ENCODE measurements at places on chromosomes 5 and 9.
A peak's percentile ranks its signal among the peaks of the same experiment; 100 is the strongest.

DNA sequence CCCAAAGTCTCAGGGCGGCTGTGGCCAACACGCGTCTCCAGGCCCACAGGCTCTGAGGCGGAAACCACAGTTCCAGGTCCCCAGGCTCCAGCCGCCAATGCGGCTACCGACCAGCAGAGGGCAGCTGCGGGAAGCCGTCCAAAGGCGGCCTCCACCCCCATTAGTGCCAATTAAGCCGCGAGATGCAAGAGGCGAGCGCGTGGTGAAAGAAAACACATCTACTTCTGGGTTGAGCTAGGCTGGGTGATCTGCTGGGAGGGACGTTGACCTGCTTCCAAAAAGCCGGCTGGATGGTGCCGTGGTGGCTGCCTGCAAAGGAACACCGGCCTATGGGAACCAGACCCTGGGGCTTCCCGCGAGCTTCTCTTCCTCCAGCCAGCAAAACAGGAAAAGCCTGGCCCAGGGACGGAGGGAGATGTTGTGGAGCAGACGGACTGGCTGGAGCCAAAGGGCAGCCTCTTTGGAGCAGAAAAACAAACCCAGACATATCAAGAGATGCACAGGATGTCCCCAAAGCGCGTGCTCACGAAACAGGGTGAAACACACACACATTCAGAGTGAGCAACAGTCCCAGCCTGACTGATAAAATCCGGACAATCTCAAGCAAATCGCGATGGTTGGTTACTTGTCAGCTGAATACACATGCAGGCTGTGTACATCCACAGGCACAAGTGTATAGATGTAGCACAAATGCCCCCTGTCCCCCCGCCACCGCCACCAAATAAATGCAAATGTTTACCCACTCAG, 187.1 kb upstream of the BRINP1 start:
- peak; percentile 10 for DNase-seq

- no peak for DNase-seq
Measured at GRCh38 chr9:134628354-134628736, 13.3 kb upstream of the COL5A1 start.

DNA sequence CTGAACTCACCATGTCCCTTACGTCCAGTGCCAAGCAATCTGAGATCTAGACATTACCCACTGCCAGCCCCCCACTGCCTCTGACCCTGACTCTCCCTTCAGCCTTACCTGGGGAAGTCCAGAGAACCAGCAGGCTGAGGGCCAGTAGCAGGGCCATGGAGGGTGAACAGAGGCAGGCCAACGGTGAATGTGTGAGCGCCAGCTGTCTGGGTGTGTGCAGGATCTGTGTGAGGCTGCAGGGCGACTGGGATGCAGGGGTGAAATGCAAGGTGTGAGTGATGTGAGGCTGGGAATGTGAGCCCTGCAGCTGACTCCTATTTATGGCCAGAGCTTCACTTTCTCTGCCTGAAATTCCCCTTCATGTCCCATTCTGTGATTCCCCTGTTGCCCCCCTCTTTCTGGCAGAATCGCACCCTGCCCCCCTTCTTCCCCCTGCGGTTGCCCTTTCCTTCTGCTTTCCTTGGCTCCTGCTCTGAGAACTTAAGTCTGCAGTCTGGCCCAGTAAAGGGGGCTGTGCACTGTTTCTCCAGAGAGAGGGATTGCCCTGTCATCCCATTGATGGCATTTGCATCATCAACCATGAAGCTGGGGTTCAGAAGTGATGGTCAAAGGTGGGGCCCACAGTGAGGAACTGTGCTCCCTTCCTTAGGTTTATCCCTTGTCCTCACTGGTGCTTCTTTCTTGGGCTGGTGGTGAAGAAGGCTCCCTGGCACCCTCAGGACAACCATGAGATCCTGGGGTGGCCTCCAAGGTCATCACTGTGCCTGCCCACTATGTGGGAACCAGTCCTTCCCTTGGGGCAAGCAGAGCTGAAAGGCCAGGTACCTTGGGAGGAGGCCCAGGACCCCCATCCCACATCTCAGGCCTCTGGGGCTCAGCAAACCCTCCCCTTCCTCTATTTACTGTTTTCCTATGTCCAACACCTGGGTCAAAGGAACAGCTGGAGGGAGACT, at the start of gene CCL19:
Gene CCL19, minus strand, starts transcription at position 294 of the 953 bp plus-strand sequence. Its CDS starts 137 bp downstream, at position 157.
- DNase-seq: no peak

GRCh38 chr5:37658440-37658839, 181.4 kb downstream of the GDNF start:
- no peak for DNase-seq

- no peak for DNase-seq
Measured at GRCh38 chr5:154485850-154486426, 7.9 kb upstream of the HAND1 start.

- DNase-seq: no peak
Measured at GRCh38 chr9:82781921-82782392, 281.0 kb downstream of the RASEF start.

GRCh38 chr5:6676702-6677101, 36.5 kb upstream of the TENT4A start:
- no peak for DNase-seq

GRCh38 chr9:127213859-127214258, 50.7 kb upstream of the GARNL3 start:
- no peak for DNase-seq

GRCh38 chr9:109604781-109605180, 106.7 kb upstream of the PTPN3 start:
- no peak for DNase-seq

GRCh38 chr5:127085796-127086195, 12.5 kb upstream of the C5orf63 start:
- no peak for DNase-seq

- no peak for DNase-seq
Measured at GRCh38 chr9:114282926-114283325, 40.0 kb upstream of the ORM1 start.

GRCh38 chr9:4769321-4770080, 23.2 kb upstream of the RCL1 start:
- DNase-seq: no peak

DNA sequence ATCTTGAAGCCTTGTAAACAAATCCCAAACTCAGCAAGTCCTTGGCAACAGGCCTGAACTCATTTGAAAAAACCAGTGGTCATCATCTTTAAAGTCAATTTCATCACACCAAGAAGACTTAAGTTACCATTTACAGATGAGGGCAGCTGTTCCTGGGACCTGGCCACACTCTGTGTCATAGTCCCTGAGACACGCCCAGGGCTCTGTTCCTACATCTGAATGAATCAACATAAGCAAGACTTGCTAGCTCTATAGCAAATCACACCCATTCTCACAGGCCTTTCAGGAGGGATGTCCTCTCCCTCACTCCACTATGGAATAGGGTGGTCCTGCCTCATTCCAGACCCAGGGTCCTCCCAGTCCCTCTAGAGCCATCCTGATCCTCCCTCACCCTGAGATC, 142.8 kb downstream of the NSG2 start:
- DNase-seq: no peak

GRCh38 chr9:23855873-23856604, 30.0 kb upstream of the ELAVL2 start:
- DNase-seq: no peak

DNA sequence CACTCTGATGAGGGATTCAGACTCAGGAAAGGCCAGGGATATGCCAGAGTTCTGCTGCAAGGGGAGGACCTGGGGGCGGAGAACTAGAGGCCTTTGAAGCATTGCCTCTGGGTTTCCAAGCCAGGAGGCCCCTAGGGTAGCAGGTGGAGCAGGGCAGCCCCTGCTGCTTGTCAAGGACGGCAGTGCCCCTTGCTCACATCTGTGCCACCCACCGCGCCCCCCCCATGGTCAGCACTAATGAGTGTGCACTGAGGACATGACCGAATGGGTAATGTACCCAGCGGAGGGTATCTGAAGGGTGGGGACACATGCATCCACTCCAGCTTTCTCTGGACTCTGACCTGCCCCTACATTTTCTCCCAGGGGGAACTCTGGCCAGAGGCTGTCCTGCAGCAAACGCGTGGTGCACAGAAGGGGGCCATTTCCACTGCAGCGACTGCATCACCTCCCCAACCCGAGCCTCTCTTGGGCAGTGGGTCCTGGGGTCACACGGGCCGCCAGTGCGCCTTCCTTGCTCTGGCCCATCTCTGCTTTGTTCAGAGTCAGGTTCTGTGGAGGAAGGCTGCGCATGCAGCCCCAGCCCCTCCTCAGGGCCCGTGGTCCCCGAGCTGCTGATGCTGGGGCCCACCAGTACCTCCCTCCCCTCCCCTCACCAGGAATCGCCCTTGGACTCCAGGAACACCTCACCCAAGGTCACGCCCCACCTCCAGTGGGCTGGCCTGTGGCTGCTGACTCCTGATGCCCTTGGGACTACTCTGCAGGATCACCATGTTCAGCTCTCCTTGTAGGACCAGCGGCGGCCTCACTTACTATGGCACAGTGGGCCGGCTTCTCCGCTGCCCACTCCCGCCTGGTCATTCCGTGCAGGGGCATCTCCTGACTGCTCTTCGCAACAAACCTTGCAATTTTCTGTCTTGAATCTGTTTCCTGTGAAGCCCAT, 31.2 kb downstream of the STC2 start:
- DNase-seq: no peak

DNA sequence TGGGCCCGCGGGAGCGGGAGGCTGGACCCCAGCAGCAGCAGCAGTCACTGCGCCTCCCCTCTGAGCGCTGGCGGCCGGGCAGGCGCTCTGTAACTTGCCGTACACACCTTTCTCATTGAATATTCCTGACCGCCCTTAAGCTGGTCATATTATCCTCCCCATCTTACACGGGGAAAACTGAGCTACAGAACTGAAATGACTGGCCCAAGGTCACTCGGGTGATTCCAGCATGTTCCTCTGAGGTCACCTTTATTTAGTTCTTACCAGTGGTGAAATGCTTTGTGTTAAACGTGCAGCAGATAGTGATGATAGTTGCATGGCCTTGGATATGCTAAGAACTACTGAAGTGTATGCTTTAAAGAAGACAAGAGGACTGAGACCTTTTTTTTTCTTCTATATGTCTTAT, 607 bp downstream of the UQCRQ start:
- DNase-seq: no peak

DNA sequence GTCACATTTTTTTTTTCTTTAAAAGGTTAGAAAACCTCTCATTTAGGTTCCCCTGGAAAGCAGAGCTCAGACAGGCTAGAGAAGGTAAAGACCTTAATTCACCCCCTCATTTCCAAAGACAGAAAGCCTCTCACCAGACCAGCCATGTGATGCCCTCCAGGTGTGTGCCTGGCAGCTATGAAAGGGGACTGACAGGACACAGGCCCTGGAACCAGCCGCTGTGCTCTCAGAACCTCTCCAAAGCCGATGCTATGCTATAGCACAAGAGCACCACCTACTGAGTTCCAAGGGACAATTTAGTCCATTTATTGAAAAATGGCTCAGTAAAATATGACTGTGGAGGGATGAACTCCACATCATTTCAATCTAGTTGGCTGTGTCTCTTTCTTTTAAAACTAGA, 48.8 kb downstream of the FANCC start:
- no peak for DNase-seq

- DNase-seq: no peak
Measured at GRCh38 chr5:34717426-34718327, 61.5 kb downstream of the RAI14 start.

GRCh38 chr5:11143456-11144267, 382.6 kb upstream of the DAP start:
- DNase-seq: no peak

DNA sequence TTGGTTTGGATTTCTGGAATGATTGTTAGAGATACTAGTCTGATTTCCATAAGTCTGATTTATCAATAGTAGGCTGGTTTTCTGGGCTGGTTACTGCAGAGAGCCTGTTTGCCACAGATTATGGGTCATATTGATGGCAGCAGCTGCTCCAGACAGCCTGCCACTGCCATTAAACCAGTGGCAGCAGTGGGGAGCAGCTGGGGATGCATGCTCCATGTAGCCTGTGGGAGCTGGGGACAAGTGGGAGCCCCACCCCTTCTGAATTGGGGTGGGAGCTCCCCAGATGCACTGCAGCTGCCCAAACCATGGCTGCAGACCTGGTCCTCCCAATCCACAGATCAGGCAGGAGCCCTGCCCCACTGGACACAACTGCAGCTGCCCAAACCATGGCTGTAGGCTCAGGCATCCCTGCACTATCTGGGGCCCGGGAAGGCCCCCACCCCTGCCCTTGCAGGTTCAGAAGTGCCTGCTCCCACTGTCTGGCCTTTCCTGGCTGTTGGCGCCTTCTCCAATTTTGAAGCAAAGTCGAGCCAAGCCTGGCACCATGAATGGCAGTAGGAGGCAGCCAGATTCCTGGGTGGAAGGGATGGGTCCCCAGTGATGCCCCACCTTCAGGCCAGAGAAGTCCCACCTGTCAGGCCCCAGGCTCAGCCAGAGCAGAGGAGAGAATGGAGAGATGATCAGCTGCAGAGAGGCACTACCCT, 402.9 kb upstream of the TYRP1 start:
- DNase-seq: no peak

GRCh38 chr5:115475788-115476187, 68.8 kb downstream of the FEM1C start:
- DNase-seq: no peak

GRCh38 chr5:4113905-4114304, 518.3 kb downstream of the IRX1 start:
- no peak for DNase-seq

GRCh38 chr9:132609184-132609583, 26.8 kb downstream of the BARHL1 start:
- DNase-seq: no peak

DNA sequence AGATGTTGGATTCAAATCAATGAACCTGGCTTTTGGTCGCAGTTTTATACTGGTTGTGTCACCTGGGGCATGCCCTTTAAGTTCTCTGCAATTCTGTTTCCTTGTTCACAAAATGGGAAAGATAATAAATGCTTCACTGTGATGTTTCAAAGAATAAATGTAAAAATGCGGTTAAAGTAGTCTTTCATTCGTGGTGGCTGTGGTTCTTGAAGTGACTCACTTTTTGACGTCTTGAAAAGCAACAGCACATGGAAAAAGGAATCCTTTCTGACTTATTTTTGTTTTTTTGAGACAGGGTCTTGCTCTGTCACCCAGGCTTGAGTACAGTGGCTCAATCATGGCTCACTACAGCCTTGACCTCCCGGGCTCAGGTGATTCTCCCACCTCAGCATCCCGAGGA, 88.4 kb upstream of the SLIT3 start:
- DNase-seq: no peak

DNA sequence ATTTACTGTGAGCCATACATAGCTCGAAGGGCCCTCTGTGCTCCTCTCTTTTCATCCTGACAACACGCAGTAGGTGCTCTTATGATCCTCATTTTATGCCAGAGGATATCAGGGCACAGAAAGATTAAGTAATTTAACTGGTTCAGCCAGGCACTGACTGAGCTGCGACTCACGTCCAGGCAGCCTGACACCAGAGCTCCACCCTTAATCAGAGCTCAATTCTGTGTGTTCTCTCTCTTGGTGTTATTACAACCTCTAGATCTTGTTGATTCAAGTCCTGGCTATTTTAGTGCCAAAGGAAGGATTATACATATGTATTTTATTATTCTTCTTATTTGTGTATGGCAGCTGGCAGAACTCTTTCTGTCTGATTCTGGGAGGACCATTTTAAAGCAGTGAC, 59.7 kb downstream of the OSMR start:
- no peak for DNase-seq

- no peak for DNase-seq
Measured at GRCh38 chr5:58505971-58506640, 14.9 kb downstream of the GAPT start.
